Stimulated activated CD4-positive, alpha-beta T cell treated with anti-CD3 and anti-CD28 coated beads, Interleukin-15, amount 100 ng/mL, for 24 hours (primary cell): ENCODE measurements at places on chromosomes 7 and 10.

GRCh38 chr10:103692952-103693811 is 162.2 kb downstream of the SH3PXD2A start:
- peak; percentile 53 for DNase-seq

DNA sequence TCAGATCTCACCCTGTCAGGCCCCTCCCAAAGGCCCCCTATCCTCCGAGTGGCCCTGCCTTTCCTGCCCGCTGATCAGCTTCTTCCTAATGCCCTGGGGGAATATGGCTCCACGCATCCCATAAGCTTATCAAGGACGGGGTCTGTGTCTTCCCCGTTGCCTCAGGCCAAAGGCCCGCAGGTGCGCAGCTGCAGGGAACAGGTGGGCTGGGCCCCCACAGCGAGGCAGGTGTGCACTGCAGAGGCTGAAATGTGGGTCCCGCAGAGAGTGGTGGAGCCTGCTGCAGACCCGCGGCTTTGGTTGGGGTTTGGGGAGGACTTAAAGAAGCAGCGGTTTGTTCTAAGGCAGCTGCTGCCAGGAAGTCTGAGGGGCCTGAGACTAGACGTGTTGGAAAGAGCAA is 220.8 kb upstream of the TCERG1L start:
- DNase-seq = no peak

DNA sequence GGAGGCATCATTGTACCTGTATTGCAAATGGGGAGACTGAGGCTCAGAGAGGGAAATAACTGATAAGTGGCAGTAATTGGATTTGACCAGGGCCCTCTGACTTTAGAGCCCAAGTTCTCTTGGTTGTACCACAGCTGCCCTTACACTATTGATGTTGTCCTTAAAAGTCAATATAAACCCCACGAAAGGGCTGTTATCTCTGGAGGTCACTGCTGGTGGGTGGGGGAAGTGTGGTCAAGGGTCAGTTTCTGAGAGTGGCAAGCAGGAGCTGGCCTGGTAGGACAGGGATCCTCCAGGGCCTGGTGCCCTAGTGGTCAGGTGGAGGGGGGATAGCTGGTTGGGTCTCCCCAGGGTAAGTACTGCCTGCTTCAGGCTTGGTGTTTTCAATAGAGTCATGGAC is 44.2 kb upstream of the AQP1 start:
- no peak for DNase-seq

DNA sequence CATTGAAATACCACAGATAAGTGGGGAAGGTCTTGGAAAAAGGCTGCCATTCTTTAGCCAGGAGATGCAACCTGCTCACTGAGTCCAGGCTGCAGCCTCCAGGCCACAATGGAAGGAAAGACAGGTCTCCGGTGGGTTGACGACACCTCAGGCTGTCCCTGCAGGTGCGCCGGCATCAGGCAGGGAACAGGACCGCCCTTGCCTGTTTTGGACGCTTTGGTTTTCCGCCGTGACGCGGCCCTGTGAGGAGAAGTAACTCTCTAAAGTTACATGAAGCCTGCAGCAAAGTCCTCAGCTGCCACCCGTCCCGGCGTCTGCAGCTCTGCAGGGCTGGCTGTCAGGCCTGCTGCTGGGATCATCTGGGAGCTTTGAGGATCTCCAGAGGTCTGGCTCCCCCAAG is 147.0 kb downstream of the WDR37 start:
- DNase-seq = no peak

DNA sequence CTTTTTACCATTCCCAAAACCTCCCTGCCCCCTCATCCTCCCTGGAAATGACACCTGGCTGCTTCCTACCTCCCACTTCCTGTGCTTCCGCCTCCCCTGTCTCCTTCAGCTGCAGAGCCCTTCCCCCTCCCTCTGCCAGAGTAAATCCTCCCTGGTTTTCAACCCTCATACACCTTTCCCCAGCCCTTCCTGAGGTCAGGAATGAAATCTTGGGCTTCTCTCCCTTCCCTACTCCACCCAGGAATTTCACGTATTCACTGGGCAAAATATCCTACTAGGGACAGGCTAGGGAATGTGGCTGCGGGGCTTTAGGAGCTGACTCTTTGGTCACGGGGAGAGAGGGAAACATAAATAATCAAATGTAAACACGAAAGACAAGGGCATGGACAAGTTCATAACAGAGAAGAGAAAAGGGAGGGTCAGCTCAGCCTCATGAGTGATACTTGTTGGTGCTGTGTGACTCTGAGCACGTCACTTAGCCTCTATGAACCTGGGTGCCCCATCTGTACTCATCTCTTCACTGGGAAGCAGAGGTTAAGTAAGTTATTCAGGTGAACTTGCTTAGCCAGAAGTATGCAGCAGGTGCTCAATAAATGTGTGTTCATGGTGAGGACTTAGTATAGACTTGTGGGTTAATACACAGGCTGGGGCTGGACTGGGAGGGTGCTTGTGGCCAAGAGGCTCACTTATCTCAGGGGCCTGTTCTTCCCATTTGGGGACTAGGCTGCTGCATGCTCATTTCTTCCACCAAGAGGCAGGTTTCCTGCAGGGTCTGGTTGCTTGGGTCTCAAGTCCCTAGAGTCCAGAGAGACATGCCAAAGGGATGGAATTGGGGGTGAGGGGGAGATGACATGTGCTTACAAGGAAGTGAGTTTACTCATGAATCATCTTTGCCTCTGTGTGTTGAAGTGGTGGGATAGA is 10.0 kb upstream of the DUSP5 start:
- no peak for DNase-seq
